ENCODE measurements at places on chromosomes 7 and 10.
A peak's percentile ranks its signal among the peaks of the same experiment; 100 is the strongest.

GRCh38 chr10:50550291-50550839, 73.4 kb downstream of the SGMS1 start:
- DNase-seq, result no peak

DNA sequence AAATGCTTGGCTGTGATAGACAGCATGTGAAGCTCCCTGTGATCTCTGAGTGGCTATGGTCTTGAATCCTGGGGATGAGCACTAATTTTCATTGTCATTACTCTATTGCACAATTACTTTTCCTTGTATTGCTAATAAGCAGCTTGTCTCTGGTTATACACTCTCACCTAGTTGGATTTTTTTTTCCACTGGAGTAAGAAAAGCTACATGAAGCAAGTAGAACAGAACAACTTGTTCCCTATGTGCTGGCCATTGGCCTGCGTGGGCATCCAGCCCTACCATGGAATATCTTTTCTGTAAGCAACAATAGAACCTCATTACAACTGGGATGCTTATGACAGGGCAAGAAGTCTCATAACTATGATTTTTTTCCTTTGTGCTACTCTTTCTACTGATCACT, 807.4 kb downstream of the TNS3 start:
- no peak for DNase-seq

GRCh38 chr10:11063856-11064255, 46.2 kb downstream of the CELF2 start:
- no peak for DNase-seq

GRCh38 chr10:59655309-59655708, 54.3 kb downstream of the SLC16A9 start:
- DNase-seq, result no peak

DNA sequence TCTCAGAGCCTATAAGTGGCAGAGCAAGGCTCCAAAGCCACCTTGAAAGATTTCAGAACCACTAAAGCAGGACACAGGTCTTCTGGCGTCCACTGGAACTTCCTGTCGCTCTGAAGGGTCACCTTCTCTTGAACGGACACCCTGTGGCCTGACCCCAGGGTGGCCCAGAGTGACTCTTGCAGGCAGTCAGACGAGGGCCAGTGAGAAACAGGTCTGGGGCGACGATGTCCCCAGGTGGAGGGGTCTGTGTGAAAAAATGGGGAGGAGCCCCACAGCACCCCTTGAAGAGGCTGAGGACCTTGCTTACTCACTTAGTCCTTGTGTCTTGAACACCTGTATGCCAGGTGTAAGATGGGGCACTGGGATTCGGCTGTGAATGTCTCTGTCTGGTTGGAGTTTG, 946 bp upstream of the RASGEF1A start:
- DNase-seq, result no peak

- no peak for DNase-seq
Observed at GRCh38 chr10:107554333-107554732, 389.8 kb upstream of the SORCS1 start.

- no peak for DNase-seq
Observed at GRCh38 chr10:84308481-84309304, 19.7 kb upstream of the CCSER2 start.

DNA sequence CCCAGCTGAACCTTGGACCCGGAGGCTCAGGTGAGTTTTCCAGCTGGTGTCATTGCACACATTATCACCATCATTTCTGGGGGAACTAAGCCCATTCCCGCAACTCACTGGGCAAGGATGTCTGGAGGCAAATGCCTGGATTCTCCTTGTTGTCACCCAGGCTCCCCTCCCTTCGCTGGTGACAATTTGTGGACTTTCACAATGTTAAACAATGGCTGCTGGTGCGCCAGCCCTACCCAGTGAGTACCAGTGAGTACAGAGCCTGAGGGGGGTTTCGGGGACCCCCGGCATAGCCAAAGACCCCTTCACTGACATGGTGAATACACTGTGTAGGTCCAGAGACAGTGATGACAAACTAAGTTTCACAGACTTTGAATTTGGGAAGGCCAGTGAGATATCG, 189.2 kb downstream of the ADARB2 start:
- DNase-seq, result no peak

- DNase-seq, result no peak
Observed at GRCh38 chr7:128055637-128056036, 24.4 kb upstream of the LRRC4 start.

DNA sequence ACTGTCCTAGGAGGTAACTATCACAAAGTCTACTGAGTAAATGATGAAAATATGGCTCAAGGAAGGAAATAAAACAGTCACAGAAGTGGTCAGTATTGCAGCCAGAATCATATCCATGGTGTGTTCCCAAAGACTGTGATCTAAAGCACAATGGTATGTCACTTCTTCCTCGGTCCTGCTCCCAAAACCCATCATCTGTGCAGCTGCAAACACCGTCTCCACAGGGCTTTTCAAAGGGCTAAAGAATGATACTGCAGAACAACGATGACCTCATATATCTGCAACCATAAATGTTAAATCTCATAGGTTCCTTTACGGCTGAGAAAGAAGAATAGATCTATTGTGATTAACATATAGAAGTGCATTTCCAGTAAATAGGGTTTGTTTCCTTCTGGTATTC, 465.0 kb downstream of the GRID1 start:
- DNase-seq, result no peak

GRCh38 chr10:124642088-124642710, 102.0 kb downstream of the FAM53B start:
- DNase-seq, result no peak

- peak; percentile 78 for DNase-seq
Observed at GRCh38 chr10:1050554-1050953, 1.6 kb upstream of the IDI1 start.

- DNase-seq, result no peak
Observed at GRCh38 chr7:23315366-23315765, 16.2 kb downstream of the MALSU1 start.

DNA sequence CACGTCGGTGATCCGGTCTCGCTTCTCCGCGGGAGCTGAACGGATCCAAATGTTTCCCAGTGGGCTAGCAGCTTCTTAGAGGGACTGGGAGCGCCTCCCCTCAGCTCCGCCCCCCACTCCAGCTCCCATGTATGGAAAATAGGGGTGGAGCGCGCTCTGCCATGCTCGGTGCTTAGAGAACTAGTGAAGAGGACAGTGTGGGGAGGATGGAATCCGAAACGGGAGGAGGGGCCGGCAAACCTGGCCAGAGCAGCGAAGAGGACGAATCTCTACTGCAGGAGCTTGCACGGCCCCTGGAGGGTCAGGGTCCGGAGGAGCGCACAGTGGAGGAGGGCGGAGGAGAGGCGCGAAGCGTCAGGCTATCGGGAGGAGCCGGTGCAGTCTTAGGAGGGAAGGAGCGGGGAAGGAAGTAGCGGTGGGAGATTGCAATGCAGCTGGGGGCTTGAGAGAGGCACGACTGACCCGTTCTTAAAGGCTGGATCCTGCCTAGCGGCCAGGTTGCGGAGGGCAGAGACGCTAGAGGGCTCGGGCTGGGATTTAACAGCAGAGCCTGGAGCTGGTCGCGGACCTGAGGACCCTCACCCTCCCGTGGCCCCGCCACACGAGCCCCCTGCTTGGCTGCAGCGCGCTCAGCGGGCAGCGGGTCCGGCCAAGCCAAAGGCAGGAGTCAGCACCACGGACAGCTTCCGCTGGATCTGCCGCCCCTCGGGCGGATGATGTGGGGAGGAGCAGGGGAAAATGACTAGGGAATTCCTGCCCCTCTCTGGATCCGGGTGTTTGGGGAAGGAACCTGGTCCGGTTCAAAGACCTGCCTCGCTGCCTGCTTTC, at the start of gene PRLHR:
Gene PRLHR (minus strand): TSS at position 51 of the 828 bp plus-strand sequence. CDS start 404 bp downstream, outside the sequence.
- DNase-seq, result no peak

- DNase-seq, result no peak
Observed at GRCh38 chr10:31362023-31362641, 43.1 kb downstream of the ZEB1 start.

All from T-helper 2 cell (primary cell).